DMS79 (cell line): ENCODE measurements at places on chromosomes 2 and 18.

- no peak for DNase-seq
Measured at GRCh38 chr18:8424917-8425725, 184.1 kb upstream of the RAB12 start.

GRCh38 chr2:190722835-190723234 is 74.0 kb downstream of the NAB1 start:
- DNase-seq: no peak

GRCh38 chr2:29202819-29203495 is 87.7 kb downstream of the CLIP4 start:
- no peak for DNase-seq

DNA sequence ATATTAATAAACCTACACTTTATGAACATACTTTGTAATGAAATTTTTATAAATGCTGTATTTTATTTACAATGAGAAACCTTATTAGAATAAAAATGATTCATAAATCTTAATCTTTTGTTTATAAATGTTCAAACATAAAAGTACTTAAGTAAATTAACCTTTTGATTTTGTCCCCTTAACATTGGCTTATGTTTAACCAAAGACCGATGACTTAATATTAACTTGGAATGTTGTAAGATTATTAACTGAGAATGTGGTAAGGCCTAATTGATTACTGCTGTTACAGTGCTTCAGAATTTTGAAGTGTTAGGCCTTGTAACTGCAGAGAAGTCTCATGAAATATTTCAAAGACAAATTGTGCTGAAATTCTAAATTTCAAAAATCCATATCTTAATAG is 5.7 kb downstream of the CPS1 start:
- no peak for DNase-seq

GRCh38 chr2:72512376-72512775 is 313.5 kb downstream of the EXOC6B start:
- no peak for DNase-seq
